ENCODE measurements at places on chromosomes 7 and 10.

DNA sequence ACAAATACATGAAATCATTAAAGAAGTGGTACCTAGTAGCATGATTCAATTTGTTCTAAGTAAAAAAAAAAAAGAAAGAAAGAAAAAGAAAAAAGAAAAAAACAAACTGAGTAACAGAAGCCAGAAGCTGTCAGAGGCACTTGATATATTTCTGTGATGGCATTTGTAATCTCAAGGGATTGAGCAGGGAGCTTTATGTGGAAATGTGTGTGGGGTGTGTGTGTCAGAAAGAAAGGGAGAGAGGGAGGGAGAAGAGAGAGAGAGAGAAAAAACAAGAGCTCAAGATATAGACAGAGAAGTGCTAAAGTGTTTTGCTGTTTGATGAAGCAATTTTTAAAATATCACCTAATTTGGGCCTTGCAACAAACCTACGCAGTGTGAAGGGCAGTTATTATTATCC is 357.6 kb upstream of the PCDH15 start:
- DNase-seq: no peak
- no peak overlapping the region for H3K27ac ChIP-seq
- no peak overlapping the region for H3K4me3 ChIP-seq
- no peaks in the 10 kb centered on the region for H3K4me1 ChIP-seq
- no peaks in the 10 kb centered on the region for H3K36me3 ChIP-seq

DNA sequence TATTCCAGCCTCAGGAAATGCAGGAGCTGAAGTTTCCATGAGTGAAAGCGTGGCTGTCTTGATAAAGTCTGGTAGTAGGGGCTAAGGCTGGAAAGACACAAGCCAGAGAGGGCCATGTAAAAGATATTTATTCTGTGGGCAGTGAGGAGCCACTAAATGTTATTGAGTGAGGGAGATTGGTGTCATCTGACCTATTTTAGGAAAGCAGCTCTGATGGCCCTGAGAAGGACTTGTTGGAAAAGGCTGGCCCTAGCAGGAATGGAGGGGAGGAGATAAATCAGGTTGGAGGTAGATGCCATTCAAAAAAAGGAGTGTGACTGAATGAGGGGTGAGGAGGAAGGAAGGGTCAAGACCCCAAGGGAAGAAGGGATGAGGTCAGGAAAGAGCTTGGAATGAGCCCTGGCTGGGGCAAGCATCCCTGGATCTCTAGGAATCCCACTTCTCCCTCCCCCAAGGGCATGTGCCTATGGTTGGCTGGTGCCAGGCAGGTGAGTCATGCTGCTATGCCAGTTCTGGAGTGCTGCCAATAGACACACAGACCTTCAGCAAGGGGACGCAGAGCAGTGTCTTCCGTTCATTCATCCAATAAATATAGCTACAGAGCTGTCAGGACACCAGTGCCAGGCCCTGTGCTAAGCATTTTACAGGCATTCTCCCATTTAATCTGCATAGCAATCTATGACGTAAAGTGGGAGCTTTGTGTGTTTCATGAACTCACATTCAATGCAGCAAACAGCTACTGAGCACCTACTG is 2.0 kb downstream of the ANKRD2 start:
- peak overlapping the region; percentile 99 for H3K27ac ChIP-seq
- H3K4me1 ChIP-seq: peaks cover 47% of the 10 kb centered on the region
- no peak overlapping the region for H3K4me3 ChIP-seq
- no peaks in the 10 kb centered on the region for H3K36me3 ChIP-seq
- no peaks in the 10 kb centered on the region for H3K27me3 ChIP-seq

GRCh38 chr10:67771200-67771599 is 66.8 kb downstream of the DNAJC12 start:
- H3K36me3 ChIP-seq: no peaks in the 10 kb centered on the region
- no peaks in the 10 kb centered on the region for H3K27me3 ChIP-seq
- no peak overlapping the region for H3K27ac ChIP-seq
- H3K4me3 ChIP-seq: no peak overlapping the region

- no peak overlapping the region for H3K4me3 ChIP-seq
- no peak overlapping the region for H3K27ac ChIP-seq
- no peaks in the 10 kb centered on the region for H3K27me3 ChIP-seq
- no peak for DNase-seq
- no peaks in the 10 kb centered on the region for H3K4me1 ChIP-seq
Measured at GRCh38 chr7:71507680-71508602, 376.0 kb downstream of the GALNT17 start.

- peak; percentile 83 for DNase-seq
- peaks cover 56% of the 10 kb centered on the region for H3K4me1 ChIP-seq
- peaks cover 18% of the 10 kb centered on the region for H3K36me3 ChIP-seq
- no peak overlapping the region for H3K4me3 ChIP-seq
- peak overlapping the region; percentile 93 for H3K27ac ChIP-seq
Measured at GRCh38 chr10:71998840-71999194, 34.6 kb downstream of the CHST3 start.

DNA sequence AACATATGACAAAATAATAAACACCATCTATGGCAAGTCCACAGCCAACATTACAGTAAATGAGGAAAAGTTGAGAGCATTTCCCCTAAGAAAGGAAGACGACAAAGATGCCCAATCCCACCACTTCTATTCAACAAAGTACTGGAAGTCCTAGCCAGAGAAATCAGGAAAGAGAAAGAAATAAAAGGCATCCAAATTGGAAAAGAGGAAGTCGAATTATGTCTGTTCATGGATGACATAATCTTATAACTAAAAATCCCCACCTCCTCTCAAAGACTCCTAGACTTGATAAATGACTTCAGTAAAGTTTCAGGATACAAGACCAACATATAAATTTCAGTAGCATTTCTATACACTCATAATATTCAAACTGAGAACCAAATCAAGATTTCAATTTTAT is 288.5 kb upstream of the POT1 start:
- no peak overlapping the region for H3K4me3 ChIP-seq
- H3K4me1 ChIP-seq: no peaks in the 10 kb centered on the region

GRCh38 chr10:11746883-11747539 is 4.8 kb downstream of the ECHDC3 start:
- no peak overlapping the region for H3K4me3 ChIP-seq
- H3K4me1 ChIP-seq: no peaks in the 10 kb centered on the region
- no peak overlapping the region for H3K27ac ChIP-seq
- DNase-seq: no peak
- H3K27me3 ChIP-seq: no peaks in the 10 kb centered on the region

- no peak overlapping the region for H3K4me3 ChIP-seq
- peaks cover 45% of the 10 kb centered on the region for H3K4me1 ChIP-seq
- H3K27ac ChIP-seq: no peak overlapping the region
Measured at GRCh38 chr10:21724020-21724589, 190.1 kb downstream of the MLLT10 start.

GRCh38 chr7:4113271-4113670 is 568.8 kb upstream of the FOXK1 start:
- no peaks in the 10 kb centered on the region for H3K36me3 ChIP-seq
- H3K27ac ChIP-seq: no peak overlapping the region
- no peaks in the 10 kb centered on the region for H3K4me1 ChIP-seq
- H3K27me3 ChIP-seq: no peaks in the 10 kb centered on the region
- no peak overlapping the region for H3K4me3 ChIP-seq

DNA sequence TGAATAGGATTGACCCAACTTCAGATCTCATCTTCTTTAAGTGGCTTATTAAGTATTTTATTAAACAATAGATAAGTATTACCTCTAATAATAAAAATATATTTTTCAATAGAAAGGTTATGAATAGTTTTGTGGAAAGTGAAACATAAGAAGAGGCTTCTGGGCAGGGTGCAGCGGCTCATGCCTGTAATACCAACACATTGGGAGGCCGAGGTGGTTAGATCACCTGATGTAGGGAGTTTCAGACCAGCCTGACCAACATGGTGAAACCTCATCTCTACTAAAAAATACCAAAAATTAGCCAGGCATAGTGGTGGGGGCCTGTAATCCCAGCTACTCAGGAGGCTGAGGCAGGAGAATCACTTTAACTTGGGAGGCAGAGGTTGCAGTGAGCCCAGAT is 26.5 kb downstream of the GPR85 start:
- no peaks in the 10 kb centered on the region for H3K4me1 ChIP-seq
- H3K4me3 ChIP-seq: no peak overlapping the region
- H3K27ac ChIP-seq: no peak overlapping the region
- H3K36me3 ChIP-seq: no peaks in the 10 kb centered on the region

DNA sequence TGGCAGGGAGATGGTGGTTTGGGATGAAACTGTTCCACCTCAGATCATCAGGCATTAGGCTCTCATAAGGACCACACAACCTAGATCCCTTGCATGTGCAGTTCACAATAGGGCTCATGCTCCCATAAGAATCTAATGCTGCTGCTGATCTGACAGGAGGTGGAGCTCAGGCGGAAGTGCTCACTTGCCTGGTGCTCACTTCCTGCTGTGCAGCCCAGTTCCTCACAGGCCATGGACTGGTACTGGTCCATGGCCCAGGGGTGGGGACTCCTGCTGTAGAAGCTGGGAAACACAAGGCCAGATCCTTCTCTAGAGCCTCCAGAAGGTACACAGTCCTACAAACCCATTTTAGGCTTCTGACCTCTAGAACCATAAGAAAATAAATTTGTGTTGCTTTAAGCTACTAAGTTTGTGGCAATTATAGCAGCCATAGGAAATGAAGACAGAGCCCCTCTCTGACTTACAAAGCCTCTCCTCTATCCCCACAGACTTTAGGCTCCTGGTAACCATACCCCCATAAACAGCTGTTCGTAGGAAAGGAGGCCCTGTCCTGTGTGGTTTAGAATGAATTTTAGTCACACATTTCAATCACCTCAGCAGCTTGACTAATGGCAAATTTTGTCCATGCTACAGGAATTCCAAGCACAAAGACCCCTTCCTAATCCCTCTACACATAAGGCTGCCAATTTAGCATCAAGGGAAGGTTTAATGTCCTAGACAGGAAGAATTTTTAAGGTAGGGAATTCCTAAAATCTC is 206.1 kb upstream of the PHYHIPL start:
- no peaks in the 10 kb centered on the region for H3K4me1 ChIP-seq
- no peak for DNase-seq
- H3K27ac ChIP-seq: no peak overlapping the region
- no peak overlapping the region for H3K4me3 ChIP-seq
- H3K27me3 ChIP-seq: no peaks in the 10 kb centered on the region
- H3K36me3 ChIP-seq: no peaks in the 10 kb centered on the region

DNA sequence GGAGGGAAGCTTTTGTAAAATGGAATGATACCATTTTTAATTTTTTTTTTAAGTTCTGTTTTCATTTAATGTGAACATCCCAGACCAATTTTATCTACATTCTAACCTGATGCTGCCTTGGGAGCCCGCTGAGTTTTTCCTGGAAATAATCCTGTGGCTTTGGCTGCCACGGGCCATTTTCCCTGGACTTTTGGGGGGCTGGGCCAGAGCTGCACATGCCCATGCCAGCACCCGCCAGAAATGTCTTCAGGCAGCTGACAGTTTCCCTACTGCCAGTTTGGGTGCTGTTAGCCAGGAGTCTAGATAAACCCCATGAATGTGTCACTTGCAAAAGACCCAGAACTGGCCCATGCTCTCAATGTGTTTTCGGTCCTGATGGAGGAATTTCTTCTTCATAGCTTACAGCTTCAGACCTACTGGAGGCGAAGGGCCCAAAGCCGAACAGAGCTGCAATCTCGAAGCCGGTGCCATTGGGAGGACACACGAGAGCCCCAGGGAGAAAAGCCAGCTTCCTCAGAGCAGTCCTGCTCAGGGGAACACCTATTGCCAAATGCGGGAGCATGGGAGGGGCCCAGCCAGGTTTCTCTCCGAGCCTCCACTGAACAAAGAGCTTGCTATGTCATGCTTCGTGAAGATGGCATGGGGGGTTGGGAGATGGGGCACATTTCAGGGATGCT is 444.2 kb upstream of the MKI67 start:
- H3K4me3 ChIP-seq: no peak overlapping the region
- no peaks in the 10 kb centered on the region for H3K36me3 ChIP-seq
- H3K27me3 ChIP-seq: peaks cover 4% of the 10 kb centered on the region
- no peak overlapping the region for H3K27ac ChIP-seq
- DNase-seq: no peak

GRCh38 chr7:82430500-82431465 is 12.8 kb downstream of the CACNA2D1 start:
- H3K36me3 ChIP-seq: no peaks in the 10 kb centered on the region
- no peak for DNase-seq
- H3K4me3 ChIP-seq: no peak overlapping the region
- no peaks in the 10 kb centered on the region for H3K27me3 ChIP-seq

GRCh38 chr7:30884881-30885280 is 26.8 kb upstream of the AQP1 start:
- H3K4me1 ChIP-seq: no peaks in the 10 kb centered on the region
- no peak overlapping the region for H3K4me3 ChIP-seq
- H3K27ac ChIP-seq: no peak overlapping the region
- peaks cover 2% of the 10 kb centered on the region for H3K27me3 ChIP-seq
- no peaks in the 10 kb centered on the region for H3K36me3 ChIP-seq

DNA sequence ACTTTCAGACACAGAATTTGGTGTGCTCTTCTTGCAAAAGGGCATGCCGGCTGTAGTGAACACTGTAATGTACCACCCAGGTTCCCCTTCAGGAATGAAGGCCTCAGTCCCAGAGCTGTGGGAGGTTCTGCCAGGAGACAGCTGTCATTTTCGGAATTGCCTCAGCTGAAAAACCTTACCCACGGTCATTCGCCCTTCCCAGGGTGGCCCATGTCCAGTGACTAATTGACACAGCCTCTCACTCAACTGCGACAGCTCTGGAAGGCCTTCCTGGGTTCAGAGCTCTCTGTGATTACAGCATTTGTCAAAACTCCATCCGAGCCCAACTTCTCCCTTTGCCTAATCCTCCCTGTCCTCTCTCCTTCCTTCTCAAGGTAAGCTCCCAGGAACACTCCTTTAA is 43.7 kb upstream of the WAC start:
- H3K4me3 ChIP-seq: no peak overlapping the region
- DNase-seq: no peak
- no peak overlapping the region for H3K27ac ChIP-seq
- no peaks in the 10 kb centered on the region for H3K4me1 ChIP-seq

- H3K4me3 ChIP-seq: no peak overlapping the region
- H3K36me3 ChIP-seq: no peaks in the 10 kb centered on the region
- DNase-seq: peak; percentile 76
Measured at GRCh38 chr10:24457661-24458318, 248.9 kb downstream of the KIAA1217 start.

DNA sequence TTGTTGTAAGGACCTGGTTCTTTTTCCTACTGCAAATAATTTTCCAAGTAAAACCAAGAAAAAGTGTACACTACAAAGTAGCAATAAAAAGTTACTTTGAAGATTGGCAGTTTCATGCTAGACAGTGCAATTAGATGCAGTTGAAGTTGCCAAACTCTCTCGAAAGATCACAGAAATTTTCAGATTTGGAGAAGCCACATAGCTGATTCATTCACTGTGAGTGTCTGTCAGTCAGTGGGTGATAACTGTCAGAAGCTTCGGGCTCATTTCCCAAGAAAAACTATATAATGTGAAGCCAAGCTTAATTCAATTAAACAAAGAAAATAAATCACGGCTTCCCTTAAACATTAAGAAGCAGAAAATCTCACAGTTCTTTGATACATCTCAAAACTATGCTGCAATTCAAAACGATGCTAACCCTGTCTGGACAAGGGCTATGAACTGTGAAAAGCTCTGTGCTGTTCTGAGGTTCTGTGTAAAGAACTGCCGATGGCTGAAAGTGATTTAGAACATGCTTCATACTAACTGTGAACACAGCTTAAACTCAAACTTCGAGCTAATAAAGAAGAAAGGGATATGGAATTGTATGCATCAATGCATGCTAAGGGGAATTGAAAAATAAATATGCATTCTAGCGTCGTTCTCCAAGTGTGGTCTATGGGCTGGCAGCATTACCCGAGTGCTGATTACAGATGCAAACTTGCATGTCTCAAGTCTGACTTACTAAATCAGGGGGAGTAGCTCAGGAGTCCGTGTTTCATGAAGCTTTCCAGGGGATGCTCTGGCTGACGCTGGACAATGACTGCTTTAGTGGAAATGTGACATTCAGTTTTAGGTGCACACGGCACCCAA is 557.4 kb downstream of the CALN1 start:
- no peak overlapping the region for H3K4me3 ChIP-seq
- no peaks in the 10 kb centered on the region for H3K4me1 ChIP-seq
- H3K36me3 ChIP-seq: no peaks in the 10 kb centered on the region
- no peak for DNase-seq
- H3K27me3 ChIP-seq: no peaks in the 10 kb centered on the region

All from RWPE2 (cell line).